ENCODE measurements at places on chromosomes 3 and 15. TPM values are rescaled to one million over a fixed set of nuclear protein-coding genes. Genes with fewer than 3 reads are reported as not detected.

Gene COL7A1
- 1.5 TPM for polyA plus RNA-seq

Gene NR2E3
- polyA plus RNA-seq = not detected

Gene SCG5
- 151 TPM for polyA plus RNA-seq

Gene B3GALNT1
- polyA plus RNA-seq = 6.6 TPM

Gene ONECUT1
- polyA plus RNA-seq = not detected

Gene TFRC
- polyA plus RNA-seq = 9.8 TPM

Data from brain (organoid and tissue), 16 donors.